CD4-positive, alpha-beta T cell treated with Interleukin-15 for 4 hours (primary cell): ENCODE measurements at places on chromosomes 2 and 18.

- peak; percentile 45 for DNase-seq
These were observed 21.7 kb upstream of the CXCR4 start for GRCh38 chr2:136139631-136140030.

DNA sequence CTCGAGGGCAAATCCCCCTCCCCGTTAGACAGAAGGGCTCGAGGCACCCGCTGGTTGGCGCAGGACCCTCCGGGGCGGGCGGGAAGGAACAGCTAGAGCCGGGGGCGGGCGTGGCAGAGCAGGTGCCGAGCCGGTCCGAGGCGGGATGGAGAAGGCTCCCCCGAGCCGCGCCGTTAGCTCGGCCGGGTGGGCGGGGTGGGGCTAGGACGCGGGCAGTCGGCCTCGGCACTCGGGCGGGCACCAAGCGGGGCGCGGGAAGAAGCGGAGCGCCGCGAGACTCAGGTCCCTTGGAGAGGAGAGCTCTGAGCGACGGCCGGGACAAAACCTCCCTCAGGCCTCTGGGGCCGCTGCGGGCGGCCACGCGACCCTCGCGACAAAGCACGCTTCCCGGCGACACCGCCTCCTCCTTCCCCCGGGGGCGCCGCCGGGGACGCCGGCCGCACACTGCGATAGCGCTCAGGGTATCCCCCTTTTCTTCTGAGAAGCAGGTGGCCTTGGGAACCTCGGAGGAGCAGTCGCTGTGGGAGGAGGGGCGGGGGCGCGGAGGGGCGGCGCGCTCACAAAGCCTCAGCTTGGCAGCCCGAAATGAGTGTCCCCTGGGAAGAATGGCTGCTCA lies 721 bp downstream of the FHOD3 start:
- DNase-seq = no peak

- DNase-seq = no peak
These were observed 67.6 kb downstream of the AGAP1 start for GRCh38 chr2:235561450-235561849.

DNA sequence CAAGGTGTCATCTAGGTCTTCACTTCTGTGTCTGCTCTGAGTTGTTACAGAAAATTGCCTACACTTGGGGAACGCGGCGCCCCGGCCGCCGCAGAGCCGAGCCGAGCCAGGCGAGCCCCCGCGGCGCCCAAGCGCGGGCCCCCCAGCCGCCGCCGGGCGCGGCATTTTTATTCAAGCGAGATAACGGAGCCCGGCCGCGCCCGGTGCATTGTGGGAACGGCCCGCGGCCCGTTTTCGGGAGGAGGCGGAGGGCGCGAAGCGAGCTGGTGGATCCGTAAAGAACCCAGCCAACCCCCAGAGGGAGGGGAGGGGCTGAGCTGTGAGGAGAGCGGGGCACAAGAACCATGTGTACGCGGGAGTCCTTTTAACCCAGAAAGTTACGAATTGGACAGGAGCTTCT lies 191.8 kb downstream of the FTCDNL1 start:
- DNase-seq = no peak

DNA sequence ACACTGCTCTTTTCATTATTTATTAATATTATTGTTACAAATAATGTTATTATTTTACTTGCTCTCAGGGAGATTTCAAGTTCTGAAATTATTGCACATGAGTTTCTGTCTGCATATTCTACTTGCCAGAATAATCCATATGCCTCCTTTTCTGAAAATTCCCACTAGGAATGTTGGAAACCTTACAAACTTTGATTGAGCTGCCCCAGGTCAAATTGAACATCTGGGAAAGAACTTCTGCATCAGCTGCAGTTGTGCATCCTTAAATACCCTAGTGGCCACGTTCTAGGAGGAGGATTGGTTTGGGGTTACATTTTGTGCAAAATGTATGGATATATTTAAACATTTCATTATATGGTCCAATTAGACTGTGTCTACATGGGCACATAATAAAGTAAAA lies 1302.7 kb upstream of the PIK3C3 start:
- DNase-seq = no peak

DNA sequence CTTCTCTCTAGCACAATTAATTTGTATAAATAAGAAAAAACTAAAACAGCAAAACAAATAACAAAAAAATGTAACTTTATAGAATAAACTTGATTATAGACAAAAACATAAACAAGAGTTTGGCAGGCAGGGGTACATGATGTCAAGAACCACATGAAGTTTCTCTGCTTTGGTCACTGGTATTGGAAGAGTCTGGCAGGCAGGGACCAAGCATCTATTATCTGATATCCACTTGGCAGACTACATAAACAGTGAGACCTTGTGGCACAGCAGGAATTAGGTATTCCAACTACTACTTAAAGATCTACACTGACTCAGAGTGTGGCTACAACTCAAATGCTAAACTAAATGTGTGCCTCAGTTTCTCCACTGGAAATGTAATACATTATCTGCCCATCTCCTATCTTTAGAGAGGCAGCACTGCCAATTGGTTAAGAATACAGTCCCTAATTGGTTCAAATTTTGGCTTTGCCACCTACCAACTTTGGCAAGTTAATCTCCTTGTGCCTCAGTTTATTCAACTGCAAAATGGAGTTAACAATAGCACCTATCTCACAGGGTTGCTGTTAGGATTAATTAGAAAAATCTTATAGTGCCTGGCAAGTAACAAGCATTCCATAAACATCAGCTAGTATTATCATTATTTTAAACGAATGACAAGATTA lies 2.7 kb downstream of the MAP4K3 start:
- DNase-seq = no peak

DNA sequence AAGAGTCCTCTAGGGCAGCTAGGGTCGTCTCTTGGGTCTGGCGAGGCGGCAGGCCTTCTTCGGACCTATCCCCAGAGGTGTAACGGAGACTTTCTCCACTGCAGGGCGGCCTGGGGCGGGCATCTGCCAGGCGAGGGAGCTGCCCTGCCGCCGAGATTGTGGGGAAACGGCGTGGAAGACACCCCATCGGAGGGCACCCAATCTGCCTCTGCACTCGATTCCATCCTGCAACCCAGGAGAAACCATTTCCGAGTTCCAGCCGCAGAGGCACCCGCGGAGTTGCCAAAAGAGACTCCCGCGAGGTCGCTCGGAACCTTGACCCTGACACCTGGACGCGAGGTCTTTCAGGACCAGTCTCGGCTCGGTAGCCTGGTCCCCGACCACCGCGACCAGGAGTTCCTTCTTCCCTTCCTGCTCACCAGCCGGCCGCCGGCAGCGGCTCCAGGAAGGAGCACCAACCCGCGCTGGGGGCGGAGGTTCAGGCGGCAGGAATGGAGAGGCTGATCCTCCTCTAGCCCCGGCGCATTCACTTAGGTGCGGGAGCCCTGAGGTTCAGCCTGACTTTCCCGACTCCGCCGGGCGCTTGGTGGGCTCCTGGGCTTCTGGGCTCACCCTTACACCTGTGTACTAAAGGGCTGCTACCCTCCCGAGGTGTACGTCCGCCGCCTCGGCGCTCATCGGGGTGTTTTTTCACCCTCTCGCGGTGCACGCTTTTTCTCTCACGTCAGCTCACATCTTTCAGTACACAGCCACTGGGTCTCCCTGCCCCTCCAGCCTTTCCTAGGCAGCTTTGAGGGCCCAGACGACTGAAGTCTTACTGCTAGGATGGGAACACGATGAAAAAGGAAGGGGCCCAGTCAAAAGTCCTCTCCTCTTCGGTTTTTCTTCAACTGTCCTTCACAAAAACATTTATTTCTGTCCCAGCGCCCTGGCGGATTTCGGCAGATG lies 8.1 kb downstream of the SIX2 start:
- no peak for DNase-seq

GRCh38 chr2:13583609-13584008 lies 866.9 kb downstream of the TRIB2 start:
- DNase-seq = no peak

GRCh38 chr2:137336067-137336466 lies 570.7 kb downstream of the THSD7B start:
- DNase-seq = no peak

DNA sequence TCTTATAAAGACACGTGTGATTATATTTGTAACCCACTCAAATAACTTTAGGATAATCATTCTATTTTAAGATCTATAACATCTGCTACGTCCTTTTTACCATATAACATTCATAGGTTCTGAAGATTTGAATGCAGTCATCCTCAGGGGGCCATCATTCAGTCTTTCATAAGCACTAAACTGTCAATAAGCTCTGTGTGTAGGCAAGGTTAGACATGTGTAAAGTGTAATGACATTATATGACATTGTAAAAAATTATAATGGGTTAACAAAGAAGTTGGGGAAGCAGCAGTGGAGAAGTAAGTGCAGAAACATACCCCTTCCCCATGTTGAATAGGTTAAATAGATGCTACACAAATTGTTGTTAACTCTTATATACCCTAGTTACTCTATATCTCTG lies 845.9 kb downstream of the ERBB4 start:
- DNase-seq = no peak

DNA sequence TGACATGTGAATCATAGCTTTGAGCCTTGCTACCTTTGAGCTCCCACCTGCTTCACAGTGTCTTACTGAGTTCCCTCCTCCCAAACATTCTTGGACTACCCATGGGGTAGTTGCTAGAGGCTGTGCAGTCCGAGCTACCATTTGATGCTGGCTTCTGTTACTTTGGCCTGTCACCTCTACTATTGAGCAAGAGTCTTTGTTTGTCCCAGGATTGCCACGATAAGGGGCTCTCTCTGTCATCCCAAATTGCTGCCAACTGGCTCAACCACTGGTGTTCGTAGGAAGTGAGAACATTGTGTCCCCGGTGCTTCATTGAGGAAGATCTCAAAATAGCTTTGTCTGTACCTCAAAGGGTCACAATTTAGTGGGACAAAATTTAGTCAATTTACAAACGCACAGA lies 59.1 kb upstream of the PAX8 start:
- DNase-seq = no peak

- DNase-seq = no peak
These were observed 150.2 kb downstream of the FSHR start for GRCh38 chr2:49004036-49004626.

DNA sequence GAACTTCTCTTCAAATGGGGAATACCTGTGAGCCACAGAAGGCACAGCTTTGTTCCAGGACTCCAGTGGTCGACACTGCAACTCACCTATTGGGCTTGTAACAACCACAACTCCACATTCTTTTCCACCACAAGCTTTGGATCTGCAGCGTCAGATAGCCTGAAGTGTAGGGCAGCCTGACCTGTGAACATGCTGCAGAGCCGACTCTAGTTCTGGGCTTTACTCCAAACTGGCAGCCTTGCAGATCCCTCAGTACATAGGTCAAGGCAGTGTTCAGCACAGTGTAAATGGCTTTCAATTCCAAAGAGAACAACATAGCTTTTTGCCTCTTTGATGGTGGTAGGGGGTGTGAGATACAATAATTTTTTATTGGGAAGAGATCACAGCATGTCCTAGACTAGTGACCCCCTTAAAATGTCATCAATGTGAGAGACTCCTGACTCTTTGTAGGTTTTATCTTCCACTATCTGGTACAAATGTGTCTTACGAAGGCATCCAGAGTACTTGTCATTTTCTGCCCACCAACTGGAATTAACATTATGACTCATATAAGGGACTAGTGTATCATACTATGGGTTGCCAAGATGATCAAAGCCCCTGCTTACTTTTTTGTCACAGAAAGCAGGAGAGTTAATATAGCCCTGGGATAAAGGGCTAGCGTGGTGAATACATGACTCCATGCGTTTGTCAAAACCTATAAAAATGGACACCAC lies 149.8 kb downstream of the COPS8 start:
- no peak for DNase-seq

DNA sequence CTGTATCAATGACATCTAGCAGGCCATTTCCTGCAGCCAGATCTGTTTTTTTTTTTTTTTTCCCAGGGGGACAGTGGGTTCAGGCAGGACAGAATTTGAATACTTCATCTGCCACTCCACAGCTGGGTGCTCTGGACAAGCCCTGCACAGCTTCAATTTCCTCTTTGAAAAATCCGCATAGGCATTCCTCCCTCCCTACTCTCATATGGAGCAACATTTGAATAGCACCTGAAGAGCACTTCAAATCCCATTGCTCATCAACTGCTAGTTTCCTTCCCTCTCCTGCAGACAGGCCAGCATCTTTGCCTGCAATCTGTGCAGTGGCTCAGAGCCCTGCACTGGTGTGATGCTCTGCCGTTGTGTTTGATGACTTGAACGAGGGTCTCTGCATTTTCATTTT lies 326.3 kb downstream of the TSN start:
- no peak for DNase-seq

DNA sequence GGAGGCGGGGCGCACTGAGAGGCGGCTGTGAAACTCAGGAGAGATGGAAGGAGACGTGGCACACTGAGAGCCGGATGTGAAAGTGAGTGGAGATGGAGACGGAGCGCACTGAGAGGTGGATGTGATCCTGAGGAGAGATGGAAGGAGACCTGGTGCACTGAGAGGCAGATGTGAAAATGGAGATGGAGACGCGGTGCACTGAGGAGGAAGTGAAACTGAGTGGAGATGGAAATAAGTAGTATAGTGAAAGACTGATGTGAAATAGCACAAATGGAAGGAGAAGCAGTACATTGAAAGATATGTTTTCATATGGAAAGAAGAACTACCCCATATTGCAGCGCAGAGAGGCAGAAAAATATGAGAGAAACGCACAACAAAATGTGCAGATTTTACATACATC lies 281.6 kb upstream of the RGPD4 start:
- DNase-seq = no peak

GRCh38 chr2:64915510-64915900 lies 73.7 kb upstream of the SLC1A4 start:
- no peak for DNase-seq

DNA sequence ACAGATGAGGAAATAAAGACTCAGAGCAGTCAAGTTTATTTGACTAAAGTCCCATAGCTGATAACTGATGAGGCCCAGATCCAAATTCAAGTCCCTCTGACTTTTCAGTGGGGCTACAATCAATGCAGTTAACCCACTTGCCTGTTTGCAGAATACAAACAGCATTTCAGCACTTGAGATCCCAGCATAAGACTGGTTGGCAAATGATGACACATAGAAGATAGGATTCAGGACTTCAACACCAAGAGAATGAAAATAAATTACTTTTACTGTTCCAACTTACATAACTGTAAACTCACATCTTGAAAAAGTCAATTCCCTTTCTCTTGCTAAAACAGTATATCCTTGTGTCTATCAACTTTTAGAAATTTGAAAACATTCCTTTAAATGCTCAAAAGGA lies 61.2 kb downstream of the CCDC93 start:
- no peak for DNase-seq

GRCh38 chr2:223108351-223109050 lies 56.5 kb downstream of the KCNE4 start:
- DNase-seq = no peak
